Foreskin keratinocyte (primary cell): ENCODE measurements at places on chromosomes 5 and 9. TPM values are rescaled to one million over a fixed set of nuclear protein-coding genes. Genes with fewer than 3 reads are reported as not detected.

DNA sequence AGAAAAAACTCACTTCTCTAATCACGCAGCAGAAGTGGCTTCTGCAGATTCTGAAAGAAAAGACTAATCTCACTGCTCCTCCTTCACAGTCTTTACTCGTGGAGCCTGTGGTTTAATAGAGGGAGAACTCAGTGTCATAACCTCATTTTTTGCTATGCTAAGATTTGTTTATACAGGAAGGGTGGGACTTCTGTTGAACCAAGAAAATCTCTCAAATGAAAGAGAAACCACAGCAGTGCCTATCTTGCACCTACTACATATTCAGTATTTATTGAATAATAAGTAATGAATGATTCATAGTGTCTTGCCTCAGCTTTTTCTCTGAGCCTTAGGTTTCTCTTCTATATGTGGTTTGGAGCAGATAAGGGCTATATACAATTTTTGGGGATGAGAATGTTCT lies 136.1 kb upstream of the DMAC1 start:
- DNase-seq, result no peak

DNA sequence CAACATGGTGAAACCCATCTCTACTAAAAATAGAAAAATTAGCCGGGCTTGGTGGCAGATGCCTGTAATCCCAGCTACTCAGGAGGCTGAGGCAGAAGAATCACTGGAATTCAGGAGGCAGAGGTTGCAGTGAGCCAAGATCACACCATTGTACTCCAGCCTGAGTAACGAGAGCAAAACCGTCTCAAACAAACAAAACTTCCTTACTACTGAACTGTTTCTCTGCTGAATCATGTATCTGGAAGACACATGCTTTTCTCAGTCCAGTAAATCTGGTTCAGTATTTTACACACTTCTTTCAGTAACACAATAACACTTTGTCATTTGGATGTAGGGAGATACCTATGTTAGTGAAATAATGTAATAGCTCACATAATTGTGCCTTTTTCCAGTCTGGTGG lies 7.9 kb downstream of the TRMT10B start:
- peak; percentile 33 for DNase-seq

GRCh38 chr5:67679184-67679841 lies 482.7 kb upstream of the CD180 start:
- no peak for DNase-seq

DNA sequence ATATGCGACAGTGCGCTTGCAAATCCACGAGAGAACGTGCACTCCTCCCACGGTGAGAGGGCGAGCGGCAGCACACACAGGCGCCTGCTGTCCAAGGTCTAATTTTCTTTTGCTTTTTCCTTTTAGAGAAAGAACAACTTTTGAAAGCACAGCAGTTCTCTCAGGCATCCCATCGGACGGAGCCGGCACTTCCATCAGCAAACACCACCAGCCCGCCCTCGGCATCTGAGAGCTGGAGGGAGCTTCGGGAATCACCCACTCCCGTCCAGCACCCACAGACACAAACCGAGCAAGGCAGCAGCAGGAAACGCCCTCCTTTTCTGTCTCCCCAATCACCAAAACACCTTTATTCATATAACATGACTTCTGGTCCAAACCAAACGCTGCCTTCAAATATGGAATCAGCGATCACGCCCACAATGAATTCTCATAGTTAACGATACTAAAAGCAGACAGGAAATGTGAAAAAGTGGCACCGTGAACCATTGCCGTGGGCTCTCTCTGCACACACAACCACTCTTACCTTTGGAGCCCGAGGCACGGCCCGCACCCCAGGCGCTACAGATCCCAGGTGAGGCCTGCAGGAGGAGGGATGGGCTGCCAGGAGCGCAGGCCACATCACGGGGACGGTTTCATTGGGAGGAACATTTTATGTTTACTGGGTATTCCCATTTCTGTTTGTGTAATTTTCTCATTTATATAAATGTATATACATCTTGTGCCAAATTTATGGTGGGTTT lies 14.2 kb downstream of the LPCAT1 start:
- no peak for DNase-seq

FOXD4L4 gene
- not detected in 2 replicates for total RNA-seq

- no peak for DNase-seq
These were observed 190.7 kb upstream of the PCSK5 start for GRCh38 chr9:75699625-75700251.

IGFBPL1 gene
- 0.46 TPM in 1 of 2 replicates, not detected in the other for total RNA-seq

AGXT2 gene
- not detected in 2 replicates for total RNA-seq

GFRA3 gene
- not detected in 2 replicates for total RNA-seq

- no peak for DNase-seq
These were observed 215.6 kb downstream of the ROR2 start for GRCh38 chr9:91734371-91734981.

PTGDS gene
- not detected in 2 replicates for total RNA-seq

TAF11L10 gene
- not detected in 2 replicates for total RNA-seq

DNA sequence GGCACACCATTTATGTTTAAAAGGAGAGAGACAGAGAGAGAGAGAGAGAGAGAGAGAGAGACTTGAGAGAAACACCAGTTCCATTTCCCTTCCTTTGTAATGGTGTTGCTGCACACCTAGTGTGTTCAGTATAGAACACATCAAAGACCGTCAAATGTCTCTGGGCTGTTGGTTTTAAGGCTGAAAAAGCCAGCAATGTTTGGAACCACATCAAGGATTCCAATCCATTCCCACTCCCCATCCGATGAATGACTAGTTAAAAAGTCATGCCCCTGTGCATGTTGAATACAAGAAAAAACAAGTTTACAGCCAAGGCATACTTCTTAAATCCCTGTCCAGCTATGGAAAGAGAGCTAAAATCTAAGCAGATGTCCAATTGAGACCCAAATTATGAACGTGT lies 83.0 kb upstream of the IFNE start:
- DNase-seq, result peak; percentile 87

DNA sequence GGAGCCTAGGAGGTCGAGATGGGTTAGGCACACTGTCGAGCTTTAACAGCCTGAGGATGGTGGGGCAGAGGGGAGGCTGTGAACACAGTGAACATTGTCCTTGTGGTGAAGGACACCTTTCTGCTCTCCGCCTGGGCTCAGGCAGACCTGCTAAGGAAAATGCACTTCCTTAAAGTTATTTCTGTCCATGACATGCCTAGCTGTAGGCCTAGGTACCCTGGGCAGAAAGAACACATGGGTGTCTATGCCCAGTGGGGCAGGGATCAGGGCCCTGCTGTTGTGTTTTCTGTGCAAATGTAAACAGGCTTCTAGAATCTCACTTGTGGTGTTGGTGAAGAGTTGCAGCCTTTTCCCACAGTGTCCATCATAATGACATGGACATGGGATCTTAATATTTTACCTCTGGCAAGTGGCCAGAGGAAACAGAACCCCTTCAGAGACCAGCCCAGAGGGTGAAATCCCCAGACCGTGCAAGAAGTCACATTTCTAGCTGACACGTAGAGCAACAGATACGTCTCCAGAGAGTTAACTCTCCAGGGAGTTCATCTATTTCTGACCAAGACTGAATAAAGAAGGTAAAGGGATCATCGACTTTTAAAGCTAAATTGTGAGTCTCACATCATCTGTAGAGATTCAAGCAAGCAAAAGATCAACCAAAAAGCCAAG lies 79.2 kb downstream of the C9orf152 start:
- DNase-seq, result no peak

DNA sequence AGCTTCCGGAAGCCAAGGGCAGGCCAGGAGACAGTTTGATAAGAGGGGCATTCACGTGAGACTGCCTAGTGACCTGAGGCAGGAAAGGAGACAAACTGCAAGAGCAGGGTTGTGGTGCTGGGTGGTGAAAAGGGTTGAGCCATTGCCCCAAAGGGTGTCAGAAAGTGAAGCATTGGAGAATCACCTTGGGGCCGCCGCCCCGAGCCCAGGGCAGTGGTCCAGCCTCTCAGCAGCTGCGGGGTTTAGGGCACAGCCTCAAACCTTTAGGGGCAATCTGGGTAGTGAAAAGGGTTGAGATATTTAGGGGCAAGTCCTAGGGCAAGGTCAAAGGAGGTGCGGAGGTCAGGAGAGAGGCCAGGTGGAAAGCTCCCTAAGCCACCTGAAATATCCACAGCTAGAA lies 10.4 kb upstream of the ANKRD33B start:
- no peak for DNase-seq

DNA sequence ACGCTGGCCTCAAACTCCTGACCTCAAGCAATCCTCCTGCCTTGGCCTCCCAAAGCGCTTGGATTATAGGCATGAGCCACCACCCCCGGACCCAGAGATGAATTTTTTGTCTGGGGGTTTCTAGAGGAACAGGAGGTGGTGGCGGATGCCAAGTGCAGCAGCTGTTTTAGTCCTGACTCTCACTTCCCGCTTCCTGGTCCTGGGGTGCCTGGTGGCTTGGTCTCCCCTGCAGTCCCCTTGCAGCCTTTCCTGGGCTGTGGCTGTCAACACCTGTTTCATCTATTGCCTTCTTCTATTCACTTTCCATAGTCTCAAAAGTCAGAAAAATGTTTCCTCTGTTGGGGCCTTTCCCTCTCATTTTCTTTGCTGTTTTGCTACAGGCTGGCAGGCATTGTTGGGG lies 6.5 kb upstream of the NHP2 start:
- no peak for DNase-seq

GRCh38 chr5:79851391-79851863 lies 139.6 kb downstream of the MTX3 start:
- no peak for DNase-seq

LAMC3 gene
- total RNA-seq, result 0.03 TPM in 1 of 2 replicates, not detected in the other

ANKRD31 gene
- 0.07 and 0.10 TPM in 2 replicates for total RNA-seq

PTPRD gene
- total RNA-seq, result 0.11 and 0.58 TPM in 2 replicates

DNA sequence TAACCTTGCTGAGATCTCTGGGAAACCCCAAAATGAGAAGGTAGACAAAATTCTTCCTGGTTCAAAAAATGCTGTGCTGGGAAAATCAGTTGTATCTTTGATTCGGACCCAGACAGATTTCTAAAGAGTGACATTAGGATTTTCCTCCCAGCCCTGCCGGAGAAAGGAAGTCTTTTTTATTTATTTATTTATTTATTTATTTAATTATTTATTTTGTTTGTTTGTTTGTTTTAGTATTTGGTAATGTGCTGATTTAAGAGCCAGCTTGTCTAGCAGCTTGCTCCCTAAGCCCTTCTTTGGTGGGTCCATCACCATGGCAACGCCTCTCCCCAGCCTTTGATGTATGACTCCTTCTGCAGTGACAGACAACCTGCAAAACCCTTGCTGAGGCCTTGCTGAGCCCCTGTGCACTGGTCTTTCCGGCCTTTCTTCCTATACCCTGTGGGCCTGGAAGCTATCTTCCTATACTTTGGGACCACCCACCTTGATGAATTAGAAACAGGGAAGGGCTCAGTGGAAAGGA lies 60.6 kb upstream of the AFAP1L1 start:
- no peak for DNase-seq

GRCh38 chr5:73973135-73973534 lies 347.1 kb downstream of the ARHGEF28 start:
- DNase-seq, result no peak

DNA sequence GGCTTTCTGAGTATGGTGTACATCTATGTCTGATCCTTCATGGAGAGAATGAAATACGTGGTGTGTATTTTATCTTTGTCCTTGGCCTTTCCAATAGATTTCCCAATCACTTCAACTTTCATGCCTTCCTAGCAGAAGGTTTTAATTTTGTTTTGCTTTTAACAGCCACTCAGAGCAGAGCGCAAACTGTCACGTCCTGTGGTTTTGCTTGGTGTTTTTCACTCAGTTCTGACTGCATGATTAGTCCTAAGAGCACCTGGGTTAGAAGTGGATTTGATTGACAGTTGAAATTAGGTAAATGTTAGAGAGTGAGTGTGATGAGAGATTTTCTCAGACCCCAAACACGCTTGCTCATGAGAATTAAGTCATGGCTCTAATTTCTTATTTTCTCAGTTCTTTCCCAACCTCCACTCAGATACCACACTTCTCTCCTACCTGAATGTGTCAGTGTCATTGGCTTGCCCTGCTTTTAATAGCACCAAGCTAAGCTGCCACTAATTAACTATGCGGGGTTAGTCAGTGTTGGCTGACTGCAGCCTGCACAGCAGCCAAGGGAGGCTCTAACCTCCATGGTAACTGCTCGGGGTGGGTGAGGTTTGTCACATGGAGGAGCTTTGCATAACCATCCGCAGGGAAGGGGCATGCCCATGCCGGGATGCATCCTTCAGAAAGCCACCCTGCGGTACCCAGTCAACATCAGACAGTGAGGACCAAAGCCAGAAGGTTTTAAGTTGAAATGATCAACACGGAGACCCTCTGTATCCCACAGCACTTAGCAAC lies 173.4 kb downstream of the NR3C1 start:
- peak; percentile 69 for DNase-seq

DNA sequence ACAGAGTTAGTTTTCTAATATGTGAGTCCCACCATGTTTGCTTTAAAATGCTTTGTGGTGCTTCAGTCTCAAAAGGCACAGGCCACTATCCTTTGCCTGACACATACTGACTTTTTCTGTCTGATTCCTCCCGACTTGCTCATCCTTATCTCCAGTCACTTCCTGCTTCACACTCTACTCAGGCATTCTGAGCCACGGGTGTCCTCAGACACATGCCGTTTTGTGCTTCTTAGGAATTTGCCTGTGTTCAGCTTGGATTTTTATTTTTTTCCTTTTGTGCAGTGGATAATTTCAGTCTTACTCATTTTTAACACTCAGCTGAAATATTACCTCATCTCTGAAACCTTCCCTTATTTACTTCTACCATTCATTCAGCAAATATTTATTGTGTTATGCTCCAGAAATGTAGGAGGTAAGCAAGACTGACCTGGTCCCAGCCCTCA lies 54.1 kb downstream of the MAN2A1 start:
- DNase-seq, result peak; percentile 98

PCDHGB6 gene
- total RNA-seq, result 0.14 and 0.34 TPM in 2 replicates

GRCh38 chr9:87088621-87089365 lies 141.5 kb upstream of the GAS1 start:
- no peak for DNase-seq

LECT2 gene
- not detected in 2 replicates for total RNA-seq

TRIM41 gene
- total RNA-seq, result 17.5 and 17.9 TPM in 2 replicates

DNA sequence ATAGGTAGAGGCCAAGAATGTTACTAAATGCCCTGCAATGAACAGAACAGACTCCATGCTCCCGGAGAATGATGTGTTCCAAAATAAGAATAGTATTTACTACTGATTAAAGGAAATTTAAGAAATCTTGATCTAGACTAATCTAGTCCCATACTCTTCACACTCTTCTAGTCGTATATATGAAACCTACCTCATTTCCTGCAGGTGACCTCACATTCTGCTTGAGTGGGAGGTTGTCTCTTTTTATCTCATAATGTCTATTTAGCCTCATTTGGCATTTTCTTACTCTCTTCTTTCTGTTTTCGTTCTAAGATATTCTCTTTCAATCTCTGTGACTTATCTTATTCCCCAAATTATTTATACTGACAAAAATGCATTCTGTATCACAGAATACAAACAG lies 9.2 kb upstream of the SHOC1 start:
- DNase-seq, result no peak

DNA sequence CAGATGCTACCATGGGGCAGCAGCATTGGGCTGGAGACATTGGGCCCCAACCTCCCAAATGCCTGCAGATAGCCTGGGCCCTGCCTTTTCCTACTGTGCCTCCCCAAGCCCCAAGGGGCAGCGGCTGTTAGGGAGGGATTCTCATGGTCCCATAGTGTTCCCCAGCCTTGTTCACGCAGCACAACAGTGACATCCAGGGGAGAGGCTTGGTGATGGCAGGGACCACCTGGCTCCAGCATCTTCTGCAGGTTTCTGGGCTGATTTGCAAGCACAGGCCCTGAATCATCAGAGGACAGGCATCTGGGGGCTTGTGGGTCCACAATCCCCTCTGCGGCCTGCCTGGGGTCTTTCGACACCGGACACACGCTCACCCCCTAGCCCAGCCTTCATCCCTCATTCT lies 354.6 kb downstream of the SLIT3 start:
- no peak for DNase-seq

PCDHB14 gene
- total RNA-seq, result 0.07 TPM in 1 of 2 replicates, not detected in the other
